ENCODE measurements at places on chromosomes 12 and 14. TPM values are rescaled to one million over a fixed set of nuclear protein-coding genes. Genes with fewer than 3 reads are reported as not detected.

DNA sequence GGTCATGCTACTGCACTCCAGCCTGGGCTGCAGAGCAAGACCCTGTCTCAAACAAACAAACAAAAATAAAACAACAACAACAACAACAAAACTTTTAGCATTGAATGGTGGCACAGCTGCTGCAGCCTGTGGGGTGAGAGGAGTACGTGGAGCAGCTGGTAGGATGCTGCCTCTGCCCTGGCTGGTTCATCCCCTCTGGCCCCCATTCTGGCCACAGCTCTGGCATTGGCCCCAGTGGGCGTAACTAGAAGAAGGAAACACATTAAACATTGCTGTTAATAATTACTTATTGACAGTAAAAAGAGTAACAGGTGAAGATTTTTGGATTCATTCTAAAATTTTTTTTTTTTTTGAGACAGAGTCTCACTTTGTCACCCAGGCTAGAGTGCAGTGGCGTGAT, 28.8 kb upstream of the C2CD5 start:
- DNase-seq: no peak

DNA sequence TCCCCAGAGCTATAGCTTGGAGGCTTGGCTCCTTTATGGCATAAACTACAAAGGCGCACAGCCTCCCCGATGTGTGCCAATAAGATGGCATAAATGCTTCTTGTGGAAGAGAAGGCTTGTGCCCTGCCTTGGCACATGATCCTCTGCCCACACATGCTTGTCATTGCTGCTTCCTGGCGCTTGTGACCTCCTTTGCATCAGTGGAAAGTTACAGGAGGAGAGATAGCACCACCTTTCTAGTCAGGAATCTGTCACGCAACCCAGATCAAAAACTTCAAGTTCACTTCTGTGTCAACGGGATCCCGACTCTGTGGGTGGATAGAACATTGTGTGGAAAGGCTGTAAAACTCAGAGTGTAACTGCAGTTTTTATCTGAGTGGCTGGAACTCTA, 183.8 kb upstream of the HIF1A start:
- DNase-seq: peak; percentile 19

- peak; percentile 71 for DNase-seq
These were observed 154.3 kb downstream of the TSPAN9 start for GRCh38 chr12:3231399-3231876.

GRCh38 chr14:73787486-73788316, 63.9 kb upstream of the PTGR2 start:
- DNase-seq: no peak

GRCh38 chr12:113887906-113888305, 78.2 kb downstream of the RBM19 start:
- no peak for DNase-seq

DNA sequence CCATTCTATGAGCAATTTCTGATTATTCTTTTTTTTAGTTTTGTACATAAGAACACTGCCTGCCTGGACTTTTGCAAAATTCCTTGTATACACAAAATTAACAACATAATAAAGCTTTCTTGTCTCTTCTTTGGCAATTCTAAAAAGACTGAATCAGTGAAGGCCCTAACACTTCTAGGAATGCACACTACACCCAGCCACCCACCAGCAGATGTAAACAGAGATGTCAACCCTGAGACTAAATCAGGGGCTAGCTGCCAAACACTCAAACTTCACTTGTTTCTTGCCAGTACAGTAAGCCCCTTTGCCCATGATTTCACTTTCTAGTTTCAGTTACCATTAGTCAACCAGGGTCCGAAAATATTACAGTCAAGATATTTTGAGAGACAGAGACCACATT, 15.5 kb downstream of the DCAF5 start:
- DNase-seq: no peak

DNA sequence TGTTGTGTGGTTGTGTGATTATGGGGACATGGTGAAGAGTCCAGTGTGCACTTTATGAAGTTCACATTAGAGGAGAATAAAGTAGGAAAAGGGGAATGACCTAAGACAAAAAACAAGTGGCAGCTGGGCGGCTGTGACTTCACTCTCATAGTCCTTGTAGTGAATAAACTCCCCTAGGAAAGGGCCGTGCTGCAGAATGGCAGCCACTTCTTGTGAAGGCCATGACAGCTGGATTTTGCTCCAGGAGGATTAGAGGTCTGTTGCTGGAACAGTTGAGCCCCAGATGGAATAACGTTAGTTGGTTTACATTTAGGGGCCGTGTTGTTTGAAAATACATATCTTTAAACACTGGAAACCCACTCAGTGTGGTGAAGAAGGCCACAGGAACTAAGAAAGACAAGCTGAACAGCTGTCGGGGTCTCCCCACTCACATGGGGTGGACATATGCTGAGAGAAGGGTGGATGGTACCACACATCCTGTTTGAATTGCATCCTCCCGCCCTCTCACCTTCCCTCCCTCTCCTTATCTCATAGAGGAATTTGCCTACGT, 276.9 kb downstream of the CACNA1C start:
- DNase-seq: no peak

GRCh38 chr12:57628280-57629191, 4.5 kb downstream of the B4GALNT1 start:
- peak; percentile 34 for DNase-seq

DNA sequence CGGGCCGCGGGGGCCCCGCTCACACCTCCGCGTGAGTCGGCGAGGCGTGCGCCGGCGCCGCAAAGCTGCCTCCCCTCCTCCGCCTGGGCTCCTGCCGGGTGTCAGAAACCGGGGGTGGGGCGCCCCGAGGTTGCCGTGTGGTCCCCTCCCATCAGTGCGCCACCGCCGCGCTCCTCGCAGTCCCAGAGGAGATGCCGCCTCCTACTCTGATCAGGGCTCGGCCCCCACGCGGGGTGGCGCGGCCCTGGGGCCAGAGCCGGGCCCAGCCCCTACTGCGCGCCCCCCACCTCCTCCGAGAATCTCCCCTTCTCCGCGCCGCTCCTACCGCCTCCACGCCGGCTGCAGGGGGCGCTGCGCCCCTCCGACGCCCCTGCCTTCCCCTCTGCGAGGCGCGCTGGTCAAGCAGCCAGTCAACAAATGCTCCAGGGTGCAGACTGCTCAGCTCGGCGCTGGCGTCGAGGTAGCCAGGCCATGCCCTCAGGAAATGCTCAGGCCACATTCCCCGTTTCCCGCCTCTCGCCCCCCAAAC, 467 bp upstream of the JAG2 start:
- no peak for DNase-seq

DNA sequence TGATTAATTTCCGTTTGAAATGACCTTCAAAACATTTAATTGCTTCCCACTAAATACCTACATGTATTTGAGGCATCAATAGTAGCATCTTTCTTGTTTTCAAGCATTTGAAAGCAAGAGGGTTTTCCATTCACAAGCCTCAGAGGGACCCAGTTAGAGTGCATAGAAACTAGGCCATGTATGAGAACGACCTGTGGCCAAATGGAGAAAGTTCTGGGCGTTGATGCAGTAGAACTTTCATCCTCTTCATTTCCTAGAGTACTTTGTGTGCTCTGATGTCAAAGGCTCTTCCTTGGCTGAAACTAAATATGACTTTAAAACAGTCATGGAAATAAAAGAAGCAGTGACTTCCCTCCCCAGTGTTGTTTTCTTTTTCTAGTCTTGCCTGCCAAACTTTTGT, 944 bp upstream of the DHRS7 start:
- no peak for DNase-seq

GRCh38 chr14:85344847-85345570, 184.9 kb upstream of the FLRT2 start:
- DNase-seq: no peak

Gene HOXC12
- not detected for total RNA-seq

Gene HNRNPA1
- 282 TPM for total RNA-seq

Gene LRP1
- total RNA-seq: 50.6 TPM

Gene RNU4-1
- 3,144 TPM for total RNA-seq

Data from psoas muscle (tissue), 8 donors.